Dermis microvascular lymphatic vessel endothelial cell (primary cell): ENCODE measurements at places on chromosomes 2 and 18. TPM values are rescaled to one million over a fixed set of nuclear protein-coding genes. Genes with fewer than 3 reads are reported as not detected.
A peak's percentile ranks its signal among the peaks of the same experiment; 100 is the strongest.

- no peak for DNase-seq
These were observed 118.4 kb upstream of the NOSTRIN start for GRCh38 chr2:168683996-168684395.

DNA sequence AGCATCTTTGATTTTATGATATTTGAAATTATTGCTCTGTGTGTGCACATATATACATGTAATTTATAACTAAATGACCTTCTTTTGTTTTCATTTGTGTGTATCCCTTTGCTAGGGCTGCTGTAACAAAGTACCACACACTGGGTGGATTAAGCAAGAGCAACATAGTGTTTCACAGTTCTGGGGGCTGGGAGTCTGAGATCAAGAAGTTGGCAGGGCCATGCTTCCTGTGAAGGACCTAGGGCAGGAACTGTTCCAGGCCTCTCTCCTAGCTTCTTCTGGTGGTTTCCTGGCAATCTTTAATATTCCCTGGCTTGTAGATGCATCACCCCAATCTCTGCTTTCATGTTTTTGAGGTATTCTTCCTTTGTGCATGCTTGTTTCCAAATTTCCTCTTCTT is 1043.9 kb downstream of the TSN start:
- no peak for DNase-seq

DNA sequence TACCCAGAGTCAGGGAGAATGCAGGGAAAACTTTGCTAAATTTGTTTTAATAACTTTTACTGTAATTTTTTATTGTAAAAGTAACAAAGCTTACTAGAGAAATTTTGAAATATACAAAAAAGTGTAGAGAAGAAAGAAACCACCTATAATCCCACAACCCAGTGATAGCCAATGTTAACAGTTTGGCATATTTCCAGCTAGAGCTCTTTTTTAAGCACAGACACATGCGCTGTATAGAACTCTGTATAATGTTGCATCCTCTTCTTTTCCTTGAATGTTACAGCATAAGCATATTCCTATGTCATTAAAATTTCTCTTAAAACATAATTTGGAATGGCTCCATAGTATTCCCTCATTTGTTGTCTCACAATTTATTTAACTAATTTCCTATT is 37.4 kb upstream of the EPAS1 start:
- DNase-seq, result peak; percentile 20

GRCh38 chr2:184339966-184340365 is 258.4 kb upstream of the ZNF804A start:
- no peak for DNase-seq

GRCh38 chr2:33457556-33458247 is 18.7 kb upstream of the RASGRP3 start:
- DNase-seq, result no peak

- no peak for DNase-seq
These were observed 169.3 kb upstream of the NXPH2 start for GRCh38 chr2:138949517-138949916.

DNA sequence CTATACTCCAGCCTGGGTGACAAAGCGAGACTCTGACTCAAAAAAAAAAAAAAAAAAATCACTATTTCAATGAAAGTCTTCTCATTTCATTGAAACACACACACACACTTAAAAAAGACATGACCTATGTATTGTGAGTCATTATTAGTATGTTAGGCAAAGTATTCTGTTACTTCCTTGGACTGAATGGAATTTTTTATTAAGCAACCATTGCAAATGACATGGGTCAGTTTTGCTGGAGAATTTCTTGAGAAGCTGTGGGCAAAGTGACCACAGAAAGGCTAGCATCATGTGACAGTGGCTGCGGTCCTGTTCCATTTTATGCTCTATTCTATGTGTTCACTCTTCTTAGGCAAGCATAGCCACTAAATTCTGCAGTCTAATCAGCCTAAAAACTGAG is 695.7 kb downstream of the TDRD15 start:
- DNase-seq, result no peak

GRCh38 chr2:88265352-88266303 is 95.5 kb downstream of the THNSL2 start:
- peak; percentile 33 for DNase-seq

DNA sequence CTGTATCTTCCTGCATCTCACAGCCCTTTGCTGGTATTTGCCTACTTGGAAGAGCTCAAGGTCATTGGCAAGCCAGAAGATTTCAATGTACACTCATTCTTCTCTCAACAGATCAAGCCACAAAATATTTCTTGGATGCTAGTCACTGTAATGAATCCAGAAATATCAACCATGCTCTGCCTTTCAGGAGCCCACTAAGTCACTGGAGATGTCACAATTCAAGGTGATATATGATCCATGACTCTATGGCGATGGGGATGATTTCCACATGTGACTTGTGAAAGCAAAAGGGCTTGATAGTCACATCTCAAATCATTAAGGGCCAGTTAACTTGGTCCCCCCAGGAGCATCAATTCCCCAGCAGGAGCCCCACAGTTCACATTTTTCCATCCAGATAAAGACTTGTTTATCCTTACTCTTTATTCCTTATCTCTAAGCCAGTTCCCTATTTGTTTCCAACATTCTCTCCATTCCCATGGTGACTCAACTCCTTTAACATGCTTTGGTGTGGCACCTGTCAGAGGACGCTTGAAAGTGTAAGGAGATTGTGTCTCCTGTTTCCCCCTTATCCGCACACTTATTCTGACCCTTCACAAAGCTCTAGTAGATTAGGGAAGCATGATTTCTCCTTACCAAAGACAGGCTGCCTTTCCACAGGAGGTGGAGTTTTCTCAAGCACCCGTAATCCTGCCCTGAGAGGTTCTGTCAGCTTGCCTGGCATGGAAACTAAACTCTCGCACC is 15.8 kb downstream of the PKDCC start:
- no peak for DNase-seq

- no peak for DNase-seq
These were observed 16.9 kb downstream of the EML6 start for GRCh38 chr2:54740333-54740732.

- DNase-seq, result peak; percentile 2
These were observed 910.4 kb upstream of the GYPC start for GRCh38 chr2:125745514-125745913.

GRCh38 chr2:120995152-120995551 is 259.5 kb downstream of the GLI2 start:
- no peak for DNase-seq

GRCh38 chr2:24579053-24579803 is 88.2 kb downstream of the NCOA1 start:
- DNase-seq, result no peak

GRCh38 chr18:2471523-2471922 is 99.8 kb downstream of the METTL4 start:
- no peak for DNase-seq

GRCh38 chr2:240346015-240346752 is 89.3 kb upstream of the GPC1 start:
- DNase-seq, result no peak

- no peak for DNase-seq
These were observed 175.6 kb downstream of the BCL11A start for GRCh38 chr2:60377825-60378224.

GRCh38 chr2:100744589-100744988 is 75.3 kb upstream of the NPAS2 start:
- DNase-seq, result no peak

DNA sequence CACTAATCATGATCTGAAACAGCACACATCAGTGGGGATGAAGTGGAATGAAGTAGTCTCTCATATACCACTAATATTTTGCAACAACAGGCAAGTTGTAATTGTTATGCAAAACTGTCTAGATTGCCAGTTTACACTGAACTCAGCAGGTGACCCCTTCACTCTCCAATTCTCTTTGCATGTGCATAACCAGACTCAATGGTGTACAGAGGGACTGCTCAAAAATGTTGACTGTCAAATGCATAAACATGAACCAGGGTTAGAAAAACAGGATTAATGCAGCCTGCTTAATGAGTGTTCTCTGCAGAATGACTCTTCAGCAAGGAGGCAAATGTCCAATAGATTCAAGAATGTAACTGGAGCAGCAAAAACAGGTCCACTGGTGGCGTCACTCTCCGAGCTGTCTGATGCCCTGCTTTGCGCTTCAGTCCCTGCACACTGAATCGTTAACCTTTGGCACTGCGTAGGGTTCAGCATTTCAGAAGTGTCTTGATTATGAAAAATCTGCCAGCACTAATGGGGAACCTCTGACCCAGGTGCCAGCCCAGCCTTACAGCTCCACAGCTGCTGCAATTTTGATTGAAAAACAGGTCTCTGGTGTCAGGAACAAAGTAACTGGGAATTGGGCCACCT is 209.3 kb downstream of the TDRD15 start:
- no peak for DNase-seq

GRCh38 chr2:196173505-196173904 is 2.1 kb upstream of the STK17B start:
- DNase-seq, result no peak

DNA sequence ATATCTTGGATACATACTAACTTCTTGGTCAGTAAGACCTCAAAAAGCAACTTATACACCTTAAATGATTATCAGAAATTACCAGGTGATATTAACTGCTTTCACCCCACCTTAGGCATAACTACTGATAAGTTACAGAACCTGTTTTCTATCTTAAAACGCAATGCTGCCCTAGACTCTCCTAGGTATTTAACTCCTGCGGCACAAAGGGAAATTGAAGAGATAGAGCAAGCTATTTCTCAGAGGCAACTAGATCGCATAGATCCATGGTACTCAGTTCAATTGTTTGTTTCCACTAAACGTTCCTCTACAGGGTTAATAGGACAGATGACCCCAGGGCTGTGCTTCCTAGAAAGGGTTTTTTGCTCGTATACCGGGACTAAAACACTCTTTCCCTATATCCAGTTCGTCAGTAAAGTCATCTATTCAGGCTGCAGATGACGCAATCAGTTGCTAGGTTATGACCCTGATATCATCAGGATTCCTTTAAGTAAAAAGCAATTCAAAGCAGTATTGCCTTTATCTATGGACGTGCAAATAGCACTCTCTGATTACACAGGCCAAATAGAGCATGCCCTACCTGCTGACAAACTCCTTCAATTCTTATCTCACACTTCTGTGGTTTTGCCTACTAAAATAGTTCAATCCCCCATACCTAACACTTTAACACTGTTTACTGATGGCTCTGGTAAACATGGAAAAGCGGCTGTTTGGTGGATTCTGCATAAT is 62.3 kb upstream of the MYO3B start:
- no peak for DNase-seq

- no peak for DNase-seq
These were observed 70.9 kb downstream of the AAK1 start for GRCh38 chr2:69572641-69573040.

DNA sequence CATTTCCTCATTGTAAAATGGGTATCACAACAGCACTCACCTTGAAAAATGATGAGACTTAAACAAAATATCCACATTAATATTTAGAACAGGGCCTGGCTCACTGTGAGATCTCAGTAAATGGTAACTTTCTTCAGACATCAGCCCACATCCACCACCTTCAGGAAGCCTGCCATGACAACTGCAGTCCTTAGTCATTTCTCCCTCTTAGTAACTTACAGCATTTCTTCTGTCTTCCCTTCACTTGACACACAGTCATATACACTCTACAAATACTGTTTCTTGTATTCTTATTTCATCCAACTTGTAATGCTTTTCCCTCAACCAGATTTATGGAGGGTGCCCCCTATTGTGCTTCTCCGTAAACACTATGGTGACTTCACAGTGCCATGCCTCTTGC is 263.0 kb downstream of the ZNF516 start:
- no peak for DNase-seq

DNA sequence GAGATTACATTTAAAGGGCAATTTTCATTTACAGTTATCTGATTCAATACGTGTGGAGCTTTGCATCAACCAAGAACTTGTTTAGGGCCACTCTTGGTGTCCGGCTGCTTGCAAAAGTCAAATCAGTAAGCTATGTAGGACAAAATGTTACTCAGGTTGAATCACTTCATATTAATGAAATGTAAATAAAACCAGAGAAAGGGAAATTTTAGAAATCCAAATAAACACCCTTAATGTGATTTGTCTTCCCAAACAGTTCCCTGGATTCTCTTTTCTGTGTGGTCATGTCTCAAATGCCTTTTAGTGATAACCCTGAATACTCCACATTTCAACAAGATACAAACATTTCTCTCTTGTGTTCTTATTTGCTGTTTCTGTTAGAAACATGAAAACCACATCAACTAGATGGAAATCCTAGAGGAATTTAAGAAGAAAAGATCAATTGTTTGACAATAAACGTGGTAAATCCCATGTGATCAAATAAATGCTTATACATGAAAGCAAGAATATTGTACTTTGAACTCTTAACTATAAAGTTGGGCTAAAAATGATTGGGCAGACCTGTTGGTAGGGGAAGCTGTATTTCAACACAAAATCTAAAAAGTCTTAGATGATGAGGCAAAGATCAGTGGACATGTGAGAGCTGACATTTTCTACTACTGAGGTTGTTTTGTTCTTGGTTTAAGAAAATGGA is 101.3 kb downstream of the CDC42EP3 start:
- DNase-seq, result no peak

GRCh38 chr2:173814306-173814705 is 150.9 kb downstream of the SP3 start:
- DNase-seq, result no peak

GRCh38 chr2:7962161-7962560 is 719.7 kb upstream of the ID2 start:
- no peak for DNase-seq

GRCh38 chr2:142725386-142725785 is 152.1 kb upstream of the KYNU start:
- no peak for DNase-seq

- DNase-seq, result no peak
These were observed 66.8 kb downstream of the LINC00305 start for GRCh38 chr18:64082054-64082453.

DNA sequence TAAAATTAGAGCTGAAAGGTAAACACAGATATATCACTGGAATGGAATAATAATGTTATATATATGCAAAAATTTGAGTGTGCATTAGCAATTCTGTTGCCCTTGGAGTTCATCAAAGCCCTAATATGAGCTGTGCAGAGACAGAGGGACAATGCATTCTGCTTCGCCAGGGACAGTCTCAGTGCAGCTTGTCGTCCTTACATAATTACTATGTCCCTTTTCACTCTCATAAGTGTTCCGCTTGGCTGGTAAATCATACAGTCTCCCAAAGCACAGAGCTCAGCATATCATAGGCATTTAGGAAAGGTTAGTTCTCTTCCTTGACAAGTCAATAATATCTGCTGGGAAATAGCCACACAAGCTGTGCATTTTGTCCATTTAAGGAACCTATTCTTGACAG is 30.7 kb downstream of the MAPK4 start:
- no peak for DNase-seq

PIGN gene
- 37.3 and 40.6 TPM in 2 replicates for total RNA-seq

CTAGE1 gene
- not detected in 2 replicates for total RNA-seq

SERPINB5 gene
- total RNA-seq, result not detected in 2 replicates

FAHD2B gene
- 6.7 and 8.9 TPM in 2 replicates for total RNA-seq

SERPINB11 gene
- not detected in 2 replicates for total RNA-seq

RAPGEF4 gene
- 14.2 and 17.7 TPM in 2 replicates for total RNA-seq

C1GALT1C1L gene
- total RNA-seq, result 0.13 TPM in 1 of 2 replicates, not detected in the other
